Activated CD4-positive, alpha-beta T cell treated with anti-CD3 and anti-CD28 coated beads, Interleukin-2, amount 50 U/mL, for 4 hours (primary cell): ENCODE measurements at places on chromosomes 2 and 18.

DNA sequence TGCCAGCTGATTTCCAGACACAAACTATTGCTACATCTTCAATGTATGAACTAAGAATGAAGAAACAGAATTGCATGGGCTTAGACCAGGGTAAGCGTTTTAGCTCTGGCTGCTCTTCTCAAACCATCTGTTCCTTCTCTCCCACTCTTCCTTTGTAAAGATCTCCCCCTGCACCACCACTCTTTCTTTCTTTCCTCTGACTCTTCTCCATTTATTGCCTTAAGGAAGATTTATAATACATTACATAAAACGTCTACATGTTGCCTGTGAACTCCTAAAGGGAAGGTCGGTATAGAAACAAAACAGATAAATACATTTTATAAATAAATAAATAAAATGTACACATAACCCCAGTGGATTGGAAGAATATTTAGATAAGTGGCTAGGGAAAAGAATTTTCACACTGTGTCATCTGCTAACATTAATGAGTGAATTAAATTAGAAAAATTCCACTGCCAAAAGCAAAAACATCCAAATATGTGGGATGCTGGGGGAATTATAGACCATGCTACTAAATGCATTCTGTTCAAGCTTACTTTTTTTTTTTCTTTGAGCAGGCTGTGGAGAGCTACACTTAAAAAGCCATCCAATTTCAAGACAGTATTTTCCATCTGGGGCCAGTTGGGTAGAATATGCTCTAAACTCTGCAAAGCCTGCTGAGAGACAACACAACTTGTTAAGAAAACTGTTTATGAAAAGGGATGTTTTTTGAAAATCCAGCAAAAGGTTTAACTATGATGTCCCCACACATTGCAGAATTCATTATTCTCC, 41.5 kb downstream of the NCKAP5 start:
- no peak for DNase-seq

- peak; percentile 62 for DNase-seq
Observed at GRCh38 chr2:25951071-25951547, 31.2 kb downstream of the KIF3C start.

DNA sequence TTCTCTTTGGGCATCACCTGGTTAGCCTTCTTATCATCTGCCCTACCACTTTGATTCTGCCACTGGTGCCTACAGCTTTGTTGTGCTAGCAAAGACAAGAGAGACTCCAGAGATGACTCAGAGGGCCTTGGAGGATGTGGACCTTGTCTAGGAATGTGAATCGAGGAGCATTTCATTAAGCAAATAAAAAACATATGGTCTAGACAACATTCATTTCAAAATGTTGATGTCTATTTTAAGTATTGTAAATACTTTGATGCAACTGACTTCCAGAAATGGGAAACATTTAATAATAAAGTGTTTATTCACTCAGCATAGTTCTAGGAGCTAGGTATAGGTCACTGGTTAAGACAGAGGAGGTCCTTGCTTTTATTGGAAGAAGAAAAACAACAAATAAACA, 195.5 kb downstream of the CDCA7 start:
- no peak for DNase-seq

GRCh38 chr2:104746858-104747257, 107.1 kb upstream of the POU3F3 start:
- no peak for DNase-seq

- no peak for DNase-seq
Observed at GRCh38 chr2:73032702-73033097, 38.8 kb downstream of the SFXN5 start.

GRCh38 chr18:58321986-58322385, 278.0 kb downstream of the NEDD4L start:
- peak; percentile 58 for DNase-seq

GRCh38 chr2:181242262-181242661, 214.9 kb upstream of the ITGA4 start:
- no peak for DNase-seq

DNA sequence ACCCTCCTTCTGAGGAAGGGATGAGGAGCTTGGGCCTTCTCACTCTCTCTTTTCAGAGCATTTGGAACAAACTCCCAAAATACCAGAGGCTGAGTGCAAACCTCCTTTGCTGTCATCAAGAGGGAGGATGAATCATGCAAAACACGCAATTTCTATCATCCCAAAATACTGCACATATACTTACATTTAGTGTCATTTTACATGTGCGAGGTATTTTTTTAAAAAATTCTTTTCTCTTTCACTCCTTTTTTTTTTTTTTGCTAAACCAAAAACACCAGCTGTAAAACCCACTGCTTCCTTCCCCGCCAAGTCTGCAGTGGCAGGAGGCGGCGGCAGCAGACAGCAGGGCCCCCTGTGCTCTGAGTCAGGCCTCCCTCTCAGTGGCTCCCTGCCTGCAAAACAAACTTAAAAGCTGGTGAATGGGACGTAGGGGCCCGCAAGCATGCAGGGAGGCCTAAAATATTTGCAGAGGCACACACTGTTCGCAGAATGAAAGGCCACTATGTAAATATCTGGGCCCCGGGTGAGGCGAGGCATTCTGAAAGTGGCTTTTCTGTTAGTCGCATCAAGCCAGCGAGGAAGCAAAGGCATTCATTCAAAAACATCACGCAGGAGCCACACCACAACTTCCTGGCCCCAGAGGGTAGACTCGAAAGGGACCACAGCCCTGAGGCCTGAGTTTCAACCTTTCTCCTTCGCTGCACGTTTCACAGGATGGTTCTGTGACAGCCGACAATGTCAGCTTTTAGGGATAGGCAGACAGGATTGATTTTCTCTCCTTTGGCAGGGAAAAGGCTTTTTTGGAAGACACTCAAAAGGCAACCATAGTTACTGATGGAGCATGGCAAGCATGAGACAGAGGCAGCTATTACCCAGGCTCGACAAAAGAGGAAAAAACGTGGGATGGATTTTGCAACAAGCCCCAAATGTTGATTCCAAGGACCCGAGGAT, 73.4 kb downstream of the ACTR2 start:
- peak; percentile 57 for DNase-seq

DNA sequence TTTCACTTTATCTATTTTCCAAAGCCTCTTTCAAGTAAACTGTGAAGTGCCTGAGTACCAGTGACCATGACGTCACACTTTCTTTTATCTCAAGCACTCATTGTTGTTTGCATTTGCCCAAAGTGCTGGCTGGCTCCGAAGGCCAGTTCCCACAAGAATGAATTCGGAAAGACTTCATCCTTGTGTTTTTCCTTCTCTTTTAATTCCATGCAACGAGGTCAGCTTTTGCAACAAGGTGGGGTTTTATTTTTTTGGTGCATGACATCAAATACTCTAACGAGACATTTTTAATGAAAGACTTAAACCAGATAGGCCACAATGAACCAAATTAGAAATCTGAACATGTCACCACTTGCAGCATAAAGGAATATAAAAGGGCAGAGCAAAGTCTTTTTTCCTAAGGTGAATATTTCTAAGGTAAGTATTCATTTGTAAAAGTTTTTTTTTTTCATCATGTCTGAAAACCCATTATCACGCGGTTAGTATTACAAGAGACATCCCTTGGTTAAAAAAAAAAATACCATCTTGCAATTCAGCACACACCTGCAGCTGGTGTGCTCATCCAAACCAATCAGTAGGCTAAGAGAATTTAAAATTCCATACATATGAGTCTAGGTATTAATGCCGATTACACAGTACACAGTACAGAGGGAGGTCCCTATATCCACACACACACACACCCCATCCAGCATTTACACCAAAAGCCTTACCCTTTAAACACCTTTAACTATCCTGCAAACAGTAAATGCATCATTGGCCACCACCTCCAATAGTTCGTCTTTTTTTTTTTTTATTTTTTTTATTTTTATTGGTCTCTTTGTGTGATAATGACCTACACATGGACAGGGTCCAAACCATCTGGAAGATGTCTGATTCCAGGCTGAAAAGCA, 2.3 kb downstream of the ARL4C start:
- no peak for DNase-seq
